ENCODE measurements at places on chromosomes 12 and 14.

DNA sequence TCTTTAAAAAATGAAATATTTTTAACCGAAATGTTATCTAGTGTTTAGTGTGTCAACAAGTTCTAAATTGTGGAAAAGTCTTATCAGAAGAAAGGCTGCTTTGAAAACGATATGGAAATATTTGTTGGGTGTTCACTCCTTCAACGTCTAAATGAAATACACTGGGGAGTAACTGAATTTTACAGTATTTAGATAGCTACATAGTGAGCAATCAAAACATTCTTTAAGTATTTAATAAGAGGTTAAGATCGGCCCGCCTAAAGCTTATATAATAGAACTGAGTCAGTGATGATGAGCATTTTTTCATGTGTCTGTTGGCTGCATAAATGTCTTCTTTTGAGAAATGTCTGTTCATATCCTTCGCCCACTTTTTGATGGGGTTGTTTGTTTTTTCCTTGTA, 228.3 kb downstream of the RAD51B start:
- DNase-seq = no peak

DNA sequence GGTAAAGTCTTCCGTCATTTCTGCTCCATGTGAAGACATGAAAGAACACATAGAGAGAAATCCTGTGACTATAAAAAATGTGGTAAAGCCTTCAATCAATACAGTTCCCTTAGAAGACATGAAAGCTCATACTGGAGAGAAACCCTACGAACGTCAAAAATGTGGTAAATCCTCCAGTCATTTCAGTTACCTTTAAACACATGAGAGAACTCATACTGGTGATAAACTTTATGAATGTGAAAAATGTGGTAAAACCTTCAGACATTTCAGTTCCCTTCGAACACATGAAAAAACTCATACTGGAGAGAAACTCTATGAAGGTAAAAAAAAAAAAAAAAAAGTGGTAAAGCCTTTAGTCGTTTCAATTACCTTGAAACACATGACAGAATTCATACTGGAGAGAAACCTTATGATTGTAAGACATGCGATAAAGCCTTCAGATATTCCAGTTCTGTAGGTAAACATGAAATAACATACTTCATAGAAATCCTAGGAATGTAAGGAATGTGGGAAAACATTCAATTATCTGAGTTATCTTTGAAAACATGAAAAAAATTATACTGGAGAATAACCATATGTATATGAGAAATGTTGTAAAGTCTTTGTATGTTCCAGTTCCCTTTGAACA, 60.4 kb downstream of the MAP4K5 start:
- DNase-seq = no peak

GRCh38 chr14:60632777-60633176, 16.5 kb downstream of the SIX1 start:
- DNase-seq = no peak

DNA sequence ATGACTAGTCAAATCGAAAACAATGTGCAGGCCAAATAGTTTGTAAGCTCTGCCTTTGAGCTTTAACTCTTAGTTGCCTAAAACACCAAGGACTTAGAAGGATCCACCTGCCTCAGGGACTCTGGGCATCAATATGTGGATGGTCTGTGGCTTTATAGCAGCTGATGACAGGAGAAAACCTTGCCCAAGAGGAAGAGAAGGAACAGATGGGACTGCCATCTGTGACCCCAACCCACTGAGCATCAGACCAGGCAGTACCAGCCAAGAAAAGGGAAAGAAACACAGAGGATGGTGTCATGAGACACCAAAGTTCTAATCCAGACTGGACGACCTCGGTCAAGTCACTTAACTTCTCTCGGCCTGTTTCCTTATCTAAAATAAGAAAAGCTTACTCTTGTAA, 12.7 kb downstream of the TGFB3 start:
- DNase-seq = no peak
